ENCODE measurements at places on chromosomes 3 and 15. TPM values are rescaled to one million over a fixed set of nuclear protein-coding genes. Genes with fewer than 3 reads are reported as not detected.

DNA sequence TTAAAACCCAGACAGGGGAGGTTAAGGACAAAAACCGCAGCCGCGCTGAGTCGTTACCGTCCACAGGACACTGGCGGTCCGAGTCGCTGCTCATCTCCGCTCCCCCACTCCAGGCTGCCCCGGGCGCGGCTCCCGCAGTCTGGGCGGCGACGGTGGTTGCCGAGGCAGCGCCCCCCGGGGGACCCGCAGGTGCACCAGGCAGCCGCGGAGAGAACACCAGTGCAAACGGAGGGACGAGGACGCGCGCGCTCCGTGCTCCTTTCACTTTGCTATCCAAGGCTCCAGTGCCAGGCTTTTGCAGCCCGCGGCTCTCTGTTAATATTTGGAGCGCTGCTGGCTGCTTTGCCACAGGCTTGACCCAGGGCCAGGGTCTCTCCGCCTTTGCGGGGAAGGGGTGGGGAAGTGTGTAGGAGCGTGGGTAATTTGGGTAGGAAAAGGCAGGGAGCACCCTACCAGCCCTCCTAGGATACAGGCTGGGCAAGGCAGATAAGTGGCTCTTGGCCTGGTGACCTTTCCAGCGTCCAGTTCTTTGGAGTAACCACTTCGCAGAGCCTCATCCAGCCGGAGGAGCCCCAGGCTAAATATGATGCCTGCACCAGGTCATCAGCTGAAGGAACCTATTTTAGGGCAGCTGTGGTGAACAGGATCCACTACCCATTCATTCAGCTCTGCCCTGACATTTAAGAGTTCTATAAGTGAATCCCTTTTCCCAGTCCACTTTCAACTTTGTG, at the start of gene GADL1:
GADL1 (minus strand) TSS at position 141 of the 731 bp plus-strand sequence; CDS start at position 94, 47 bp downstream.
- peak; percentile 72 for DNase-seq

DNA sequence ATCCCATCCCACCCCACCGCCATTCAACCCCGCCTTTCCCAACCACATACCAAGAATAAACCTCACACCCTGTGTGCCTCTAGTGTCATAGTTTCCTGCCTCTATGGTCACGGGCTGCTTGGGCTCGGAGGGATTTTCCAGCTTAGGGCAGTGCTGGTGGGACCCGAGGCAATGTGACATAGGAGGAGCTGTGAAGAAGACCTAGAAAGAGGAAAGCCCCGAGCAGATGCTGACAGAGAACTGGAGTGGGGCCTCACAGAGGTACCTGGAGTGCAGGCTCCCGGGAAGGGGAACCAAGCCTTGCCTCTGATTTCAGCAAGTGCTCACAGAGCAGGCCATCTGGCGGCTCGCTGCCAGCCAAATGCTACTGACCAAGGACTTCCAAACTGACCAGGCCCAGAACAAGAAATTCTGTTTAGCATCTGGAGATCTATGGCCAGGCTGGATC, 27.5 kb downstream of the BHLHE40 start:
- DNase-seq: no peak

DNA sequence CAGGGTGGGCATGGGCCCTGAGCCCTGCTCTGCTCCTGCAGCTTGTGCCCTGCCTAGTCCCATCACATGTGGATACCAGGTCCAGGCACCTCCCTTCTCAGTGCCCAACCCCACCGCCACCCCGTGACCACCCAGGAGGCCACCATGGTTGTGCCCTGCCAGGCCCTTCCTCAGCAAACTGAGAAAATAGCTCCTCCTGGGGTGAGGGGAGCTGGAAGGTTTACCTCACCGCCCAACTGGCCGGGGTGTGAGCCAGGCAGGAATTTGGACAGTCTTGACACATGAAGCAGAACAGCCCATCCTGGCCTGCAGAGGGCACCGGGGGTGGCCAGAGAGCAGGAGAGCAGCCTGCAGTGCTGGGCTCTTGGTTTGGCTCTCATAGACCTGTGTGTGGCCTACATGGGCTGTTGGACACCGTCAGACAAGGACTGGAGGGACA, 11.4 kb upstream of the C3orf22 start:
- peak; percentile 7 for DNase-seq

GRCh38 chr3:23739536-23739935, 66.2 kb upstream of the UBE2E1 start:
- peak; percentile 77 for DNase-seq

DLEC1 gene
- not detected for total RNA-seq

DNA sequence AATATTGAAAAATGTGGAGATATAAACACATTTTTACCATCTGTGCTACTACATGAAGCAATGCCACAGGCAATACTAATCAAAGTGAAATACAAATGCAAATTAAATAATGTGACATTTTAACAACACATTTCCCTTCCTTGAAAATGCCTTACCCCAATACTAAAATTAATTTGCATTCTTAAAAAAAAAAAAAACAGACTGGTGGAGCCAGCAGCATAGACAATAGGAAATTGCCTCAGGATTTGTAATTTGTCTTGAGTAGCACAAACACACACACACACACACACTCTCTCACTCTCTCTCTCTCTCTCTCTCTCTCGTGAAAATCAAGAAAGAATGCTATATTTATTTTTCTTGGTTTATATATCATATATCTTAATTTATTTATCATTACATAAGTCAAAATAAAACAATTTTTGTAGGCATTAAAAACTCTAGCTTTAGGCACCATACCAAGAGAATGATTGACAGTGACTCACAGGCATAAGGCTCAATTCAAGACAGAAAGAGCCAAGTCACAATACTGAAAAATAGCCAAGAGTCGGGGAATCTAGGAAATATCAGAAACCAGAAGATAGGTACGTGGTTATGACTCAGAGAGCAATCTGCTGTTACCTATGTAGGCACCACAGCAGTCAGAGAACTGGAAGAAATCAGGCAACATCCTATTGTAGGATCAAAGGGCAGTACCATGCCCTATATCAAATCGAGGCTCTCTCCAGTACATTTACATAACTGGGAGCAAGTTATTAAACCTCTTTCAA, 23.0 kb downstream of the SUCNR1 start:
- no peak for DNase-seq

- peak; percentile 61 for DNase-seq
These were observed 84.2 kb upstream of the ABHD2 start for GRCh38 chr15:89003865-89004725.

COL8A1 gene
- total RNA-seq: 157 TPM

DNA sequence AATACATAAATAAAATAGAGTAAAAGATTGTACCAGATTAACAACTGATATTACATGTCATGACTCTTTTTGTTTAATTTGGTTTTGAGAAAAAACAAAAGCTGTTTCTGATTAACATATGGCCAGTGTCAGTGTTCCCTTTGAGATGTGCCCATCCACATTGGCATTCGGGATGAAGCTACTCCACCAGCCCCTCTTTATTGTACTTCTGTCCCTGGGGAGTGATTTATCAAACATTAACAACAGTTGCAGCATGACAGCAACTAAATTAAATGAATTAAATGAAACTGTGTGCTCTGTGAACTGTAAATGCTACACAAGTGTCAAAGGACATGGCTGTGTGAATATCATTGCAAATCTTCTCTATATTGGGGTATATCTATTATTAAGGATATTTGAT, 25.9 kb upstream of the MTMR10 start:
- DNase-seq: no peak

DNA sequence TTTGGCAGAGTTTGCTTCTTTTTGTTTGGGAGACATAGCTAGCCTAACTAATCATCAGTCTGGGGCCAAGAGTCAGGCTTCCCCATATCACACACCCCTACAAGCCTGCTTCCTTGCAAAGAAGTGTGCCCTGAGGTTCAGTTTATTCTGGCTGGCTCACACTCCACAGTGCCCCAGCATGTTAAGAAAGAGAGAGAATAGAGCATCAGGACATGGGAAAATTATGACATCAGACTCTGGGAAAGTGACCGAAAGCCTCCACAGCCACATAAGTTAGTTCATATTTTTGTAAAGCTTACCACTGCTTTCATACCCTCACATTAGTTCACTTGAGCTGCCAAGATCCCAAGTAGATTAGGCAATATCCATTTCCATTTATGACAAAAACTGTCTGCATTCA, 63.0 kb upstream of the CFAP161 start:
- DNase-seq: peak; percentile 66

- no peak for DNase-seq
These were observed 350.3 kb downstream of the DOCK3 start for GRCh38 chr3:51024765-51025632.

RMDN3 gene
- 25.9 TPM for total RNA-seq

DNA sequence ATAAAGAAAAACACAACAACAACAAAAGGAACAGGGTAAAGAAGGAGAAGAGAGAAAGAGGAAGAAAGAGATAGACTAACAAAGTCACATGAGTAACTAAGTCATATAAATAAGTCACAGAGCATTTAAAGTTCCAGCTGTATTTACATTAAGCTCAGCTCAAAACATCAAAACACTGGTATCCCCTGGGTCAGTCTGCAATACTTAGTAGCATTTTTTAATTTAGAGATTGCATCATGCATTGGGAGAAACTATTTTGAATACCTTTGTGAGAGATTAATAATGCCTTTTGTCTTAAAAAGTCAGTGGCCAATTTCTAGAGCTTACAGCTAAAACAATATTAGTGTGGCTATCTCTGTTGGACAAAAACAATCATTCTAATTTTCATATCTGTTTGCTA, 78.4 kb downstream of the NEK10 start:
- DNase-seq: no peak

ADGRG7 gene
- not detected for total RNA-seq

- no peak for DNase-seq
These were observed 335.3 kb upstream of the NECTIN3 start for GRCh38 chr3:110736332-110736731.

GP5 gene
- total RNA-seq: 0.11 TPM

CD276 gene
- 94.6 TPM for total RNA-seq

MGA gene
- total RNA-seq: 14.8 TPM

DNA sequence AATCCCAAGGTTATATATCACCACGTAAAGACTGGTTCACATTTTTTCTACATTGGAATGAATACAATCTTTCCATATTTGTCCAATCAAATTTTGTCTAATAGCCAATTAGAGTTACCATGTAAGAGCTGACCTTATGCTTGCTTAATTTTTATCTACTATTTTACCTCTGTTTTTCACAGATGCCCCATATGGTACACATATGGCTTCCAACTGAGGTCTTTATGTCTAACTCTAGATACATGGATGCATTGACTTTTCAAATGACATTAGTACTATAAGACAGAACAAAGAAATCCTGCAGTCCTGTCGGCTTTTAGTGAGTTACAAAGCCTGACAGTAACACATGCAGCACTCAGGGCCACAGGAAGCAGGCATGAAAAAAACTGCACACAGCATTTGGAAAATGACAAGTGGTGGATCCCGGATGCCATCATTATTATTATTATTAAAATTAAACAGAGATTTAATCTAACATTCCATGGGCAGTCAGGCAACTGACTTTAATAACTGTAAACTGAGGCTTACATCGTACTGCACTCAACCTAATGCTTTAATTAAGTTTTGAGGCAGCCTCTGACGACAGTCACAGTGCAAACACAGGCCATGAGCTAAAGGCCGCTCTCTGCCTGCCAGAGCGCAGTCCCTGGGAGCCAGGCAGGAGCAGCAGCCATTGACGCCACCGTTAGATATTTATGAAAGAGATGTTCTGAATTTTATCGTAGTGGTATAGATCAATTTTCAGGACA, 113.9 kb upstream of the TMCO5A start:
- no peak for DNase-seq

DNA sequence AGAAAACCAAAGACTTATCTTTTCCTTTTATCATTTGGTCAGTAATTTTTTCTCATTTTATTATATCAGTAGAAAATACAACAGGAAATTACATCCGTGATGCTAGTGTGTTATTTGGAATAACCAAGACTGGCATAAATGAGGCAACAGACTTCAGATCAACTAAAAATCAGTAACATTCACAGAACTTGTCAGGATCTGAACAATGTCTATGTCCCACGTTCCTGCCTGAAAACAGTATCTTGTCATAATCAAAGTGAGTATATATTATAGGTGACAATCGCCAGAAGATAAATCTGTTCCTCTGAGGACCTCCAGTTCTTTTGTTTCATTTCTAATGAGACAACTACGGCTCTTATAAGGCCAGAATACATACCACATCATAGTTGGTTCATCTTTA, 41.8 kb downstream of the MYH15 start:
- DNase-seq: no peak

DNA sequence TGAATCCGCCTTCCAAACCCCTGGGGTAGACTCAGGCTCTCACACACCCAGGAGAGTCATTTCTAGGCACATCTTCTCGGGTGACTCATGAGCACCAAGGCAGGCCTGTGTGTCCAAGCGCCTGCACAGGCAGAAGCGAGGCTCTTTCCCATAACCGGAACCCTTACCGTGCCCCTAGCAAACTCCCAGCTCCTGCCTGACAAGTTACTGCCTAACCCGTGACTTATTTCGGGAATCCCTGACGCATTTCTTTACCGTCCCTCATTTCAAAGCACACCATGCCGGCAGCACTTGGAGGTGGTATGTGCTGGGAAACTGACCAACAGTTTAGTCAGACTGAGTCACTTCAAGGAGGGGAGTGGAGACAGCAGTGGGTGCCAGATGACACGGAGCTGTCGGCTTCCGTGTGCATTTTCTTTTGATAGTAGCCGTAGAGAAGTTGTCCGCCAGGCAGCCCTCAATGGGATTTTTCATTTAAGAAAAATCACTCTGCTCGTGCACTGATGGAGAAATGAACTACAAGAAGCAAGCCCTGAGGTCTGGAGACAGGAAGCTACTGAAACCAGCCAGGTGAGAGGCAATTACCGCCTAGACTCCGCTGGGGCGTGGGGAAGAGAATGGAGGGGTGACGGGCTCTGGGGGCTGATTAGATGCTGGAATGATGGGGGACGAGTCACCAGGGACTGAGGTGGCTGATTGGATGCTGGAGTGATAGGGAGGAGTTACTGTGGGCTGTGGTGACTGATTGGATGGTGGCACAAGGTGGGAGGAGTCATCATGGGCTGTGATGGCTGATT, 17.3 kb upstream of the HRH1 start:
- peak; percentile 100 for DNase-seq

DNA sequence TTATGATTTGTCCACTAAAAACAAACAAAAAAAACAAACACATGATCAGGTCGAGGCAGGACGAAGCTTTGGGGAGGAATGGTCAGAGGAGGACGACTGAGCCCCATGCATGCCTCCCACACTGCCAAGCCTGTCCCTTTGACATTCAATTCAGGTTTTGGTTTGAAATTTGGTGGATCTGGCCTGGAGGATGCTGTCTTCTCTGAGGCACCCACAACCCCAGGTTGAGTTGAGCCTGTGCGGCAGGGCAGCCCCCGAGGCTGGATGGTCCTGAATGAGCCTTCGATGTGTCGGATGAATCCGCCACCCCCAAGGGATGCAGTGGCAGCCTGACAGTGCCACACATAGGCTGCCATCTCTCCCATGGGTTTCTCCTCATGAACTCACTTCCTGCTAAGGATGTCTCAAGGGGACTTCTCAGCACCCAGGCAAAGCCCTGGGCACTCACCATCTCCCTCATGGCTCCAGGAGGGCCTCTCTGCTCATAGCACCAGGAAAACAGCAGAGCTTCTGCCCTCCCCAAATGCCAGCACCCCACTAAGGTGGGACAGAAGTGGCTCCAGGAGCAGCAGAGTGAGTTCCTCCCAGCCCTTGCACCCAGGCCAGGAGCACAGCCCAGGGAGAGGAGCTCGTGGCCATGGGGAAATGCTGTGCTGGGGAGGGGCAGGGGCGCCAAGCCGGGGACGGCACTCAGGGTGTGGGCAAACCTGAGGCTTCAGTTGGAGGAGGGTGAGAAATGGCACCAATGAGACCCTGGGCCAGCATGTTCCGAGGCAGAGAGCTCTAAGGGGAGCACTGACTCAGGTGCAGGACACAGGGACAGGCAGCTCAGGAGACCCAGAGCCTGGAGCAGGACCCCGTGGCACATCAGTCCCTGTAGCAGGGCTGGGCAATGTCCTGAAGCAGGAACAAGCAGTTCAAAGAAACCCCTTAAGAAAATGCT, 18.5 kb downstream of the PRR23E start:
- no peak for DNase-seq

GOLGA8S gene
- 0.13 TPM for total RNA-seq

GRCh38 chr15:96359616-96360521, 29.4 kb downstream of the NR2F2 start:
- peak; percentile 50 for DNase-seq
